ENCODE measurements at places on chromosomes 6 and 20.

- no peak for DNase-seq
Observed at GRCh38 chr20:33064572-33065287, 11.0 kb downstream of the BPIFB3 start.

GRCh38 chr6:154276810-154277628, 79.6 kb downstream of the IPCEF1 start:
- peak; percentile 39 for DNase-seq

DNA sequence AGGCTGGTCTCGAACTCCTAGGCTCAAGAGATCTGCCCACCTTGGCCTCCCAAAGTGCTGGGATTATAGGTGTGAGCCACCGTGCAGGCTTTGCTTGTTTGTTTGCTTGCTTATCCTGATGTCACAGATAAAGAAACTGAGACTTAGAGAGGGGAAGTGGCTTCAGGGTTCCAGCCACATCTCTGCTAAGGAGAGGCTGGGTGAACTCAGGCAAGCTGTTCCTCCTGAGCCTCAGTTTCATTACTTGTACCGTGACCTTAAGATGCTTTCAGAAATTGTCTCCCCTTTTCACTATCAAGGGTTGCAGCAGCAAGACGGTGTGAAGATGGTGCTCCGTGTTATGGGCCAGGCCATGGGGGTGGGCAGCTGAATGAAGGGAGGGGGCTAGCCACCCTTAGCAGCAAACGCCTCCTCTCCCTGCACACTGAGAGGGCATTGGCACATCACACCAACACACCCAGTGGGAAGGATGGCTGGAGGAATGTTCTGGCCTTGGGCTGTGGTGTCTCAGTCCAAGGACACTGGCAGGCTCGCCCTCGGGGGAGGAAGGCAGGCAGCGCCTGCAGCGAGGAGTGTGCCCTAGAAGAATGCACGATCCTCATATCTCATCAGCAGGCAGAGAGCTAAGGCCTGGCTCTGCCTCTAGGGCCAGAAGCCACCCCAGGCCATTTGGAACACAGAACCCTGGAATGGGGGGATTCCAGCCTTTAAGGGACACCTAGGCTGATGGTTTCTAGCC, 48.2 kb upstream of the TLDC2 start:
- no peak for DNase-seq

- DNase-seq, result peak; percentile 75
Observed at GRCh38 chr6:151196555-151196954, 43.2 kb upstream of the AKAP12 start.

DNA sequence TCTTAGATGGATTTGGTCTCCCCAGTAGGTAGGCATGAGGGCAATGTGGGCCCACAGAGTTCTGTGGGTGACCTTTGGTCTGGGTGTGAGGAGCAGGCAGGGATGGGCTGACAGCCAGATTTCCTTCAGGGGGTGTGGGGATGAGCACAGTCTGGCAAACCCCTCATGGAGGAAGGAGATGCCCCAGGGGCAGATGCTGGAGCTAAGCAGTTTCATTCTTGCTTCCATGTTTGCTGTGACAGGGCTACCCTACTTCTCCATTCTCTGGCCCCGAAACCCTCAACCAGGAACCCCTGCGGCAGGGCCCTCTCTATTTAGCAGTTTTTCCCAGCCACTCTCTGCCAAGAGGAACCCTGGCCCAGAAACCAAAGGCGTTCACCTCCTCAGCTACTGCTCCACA, 40.4 kb downstream of the GCLC start:
- no peak for DNase-seq

GRCh38 chr6:118263921-118264486, 284.1 kb upstream of the PLN start:
- peak; percentile 46 for DNase-seq

DNA sequence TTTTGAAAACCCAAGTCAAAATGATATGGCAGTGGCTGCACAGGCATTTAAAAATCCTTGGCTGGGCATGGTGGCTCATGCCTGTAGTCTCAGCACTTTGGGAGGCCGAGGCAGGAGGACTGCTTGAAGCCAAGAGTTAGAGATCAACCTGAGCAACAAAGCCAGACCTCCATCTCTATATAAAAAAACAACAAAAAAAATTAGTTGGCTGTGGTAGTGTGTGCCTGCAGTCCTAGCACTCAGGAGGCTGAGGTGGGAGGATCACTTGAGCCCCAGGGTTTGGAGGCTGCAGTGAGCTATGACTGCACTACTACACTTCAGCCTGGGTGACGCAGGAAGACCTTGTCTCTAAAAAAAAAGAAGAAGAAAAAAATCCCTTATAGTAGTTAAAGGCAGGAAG, 142.9 kb downstream of the MYB start:
- DNase-seq, result no peak

DNA sequence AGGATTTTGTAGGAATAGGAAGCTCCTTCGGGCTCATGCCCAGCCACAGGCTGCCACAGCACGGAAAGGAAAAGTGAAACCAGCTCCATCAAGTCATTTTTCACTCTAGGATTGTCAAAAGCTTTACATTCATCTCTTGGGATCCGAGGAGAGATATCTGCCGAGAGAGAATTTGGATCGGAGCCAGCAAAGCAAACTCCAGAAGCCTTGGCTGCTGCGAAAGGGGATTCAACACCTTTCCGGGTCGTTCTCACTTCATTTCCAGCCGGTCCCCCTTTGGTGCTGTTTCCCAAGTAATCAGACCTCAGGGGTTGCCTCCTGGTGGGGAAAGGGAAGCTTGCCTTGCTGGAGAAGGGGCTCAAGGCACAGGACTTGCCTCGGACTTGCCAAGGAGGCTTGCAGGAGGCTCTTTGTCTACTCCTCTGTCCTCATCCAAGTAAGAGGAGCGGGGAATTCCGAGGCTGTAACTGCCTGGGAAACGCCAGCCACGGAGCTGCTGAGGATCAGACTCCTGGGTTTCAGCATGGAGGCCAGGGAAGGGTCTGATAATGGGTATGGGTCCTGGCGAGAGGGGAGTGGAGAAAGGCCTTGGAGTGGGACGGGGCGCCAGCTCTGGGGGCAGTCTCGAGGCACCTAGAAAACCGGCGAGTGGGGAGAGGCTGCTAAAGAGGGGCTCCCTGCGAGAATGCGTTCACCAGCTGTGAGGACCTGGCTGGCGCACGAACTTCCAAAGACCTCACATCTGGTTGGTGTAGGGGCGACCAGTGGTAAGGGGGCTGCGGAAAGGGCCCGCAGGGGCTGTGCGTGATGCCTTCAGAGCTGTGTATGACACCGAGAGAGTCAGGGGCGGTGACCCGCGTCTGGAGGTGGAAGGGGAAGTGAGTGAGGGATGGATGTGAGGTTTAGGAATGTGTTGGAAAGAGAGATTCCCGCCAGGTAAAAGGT, 702 bp downstream of the ETV7 start:
- DNase-seq, result peak; percentile 80

DNA sequence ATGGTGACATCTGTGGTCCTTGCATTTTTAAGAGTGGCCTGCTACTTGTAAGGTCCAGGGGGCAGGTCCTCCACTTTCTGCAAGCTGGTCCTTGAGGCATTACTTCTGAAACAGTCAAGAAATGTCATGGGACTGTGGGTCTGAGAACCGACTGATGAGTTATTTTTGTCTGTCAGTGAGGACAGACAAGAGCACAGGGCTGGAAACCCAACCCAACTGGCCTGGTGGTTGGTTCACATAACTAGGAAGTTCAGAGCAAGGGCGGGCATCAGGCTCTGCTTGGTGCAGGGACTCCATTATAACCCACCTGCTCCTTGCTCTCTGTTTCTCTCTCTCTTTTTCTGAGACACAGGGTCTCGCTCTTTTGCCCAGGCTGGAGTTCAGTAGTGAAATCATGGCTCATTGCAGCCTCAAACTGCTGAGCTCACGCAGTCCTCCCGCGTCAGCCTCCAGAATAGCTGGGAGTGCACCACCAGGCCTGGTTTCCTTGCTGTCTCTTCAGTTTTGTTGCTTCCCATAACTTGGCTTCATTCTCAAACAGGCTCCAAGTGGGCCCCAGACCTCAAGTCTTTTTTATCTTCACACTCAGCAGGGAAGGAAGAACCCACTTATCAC, 9.2 kb downstream of the CST3 start:
- no peak for DNase-seq

GRCh38 chr20:36235892-36236785, at the start of gene AAR2:
Gene AAR2 (plus strand): TSS chr20:36236478. CDS start chr20:36239869, 3,391 bp downstream.
- peak; percentile 81 for DNase-seq

- no peak for DNase-seq
Observed at GRCh38 chr20:40632346-40632976, 56.6 kb downstream of the MAFB start.

DNA sequence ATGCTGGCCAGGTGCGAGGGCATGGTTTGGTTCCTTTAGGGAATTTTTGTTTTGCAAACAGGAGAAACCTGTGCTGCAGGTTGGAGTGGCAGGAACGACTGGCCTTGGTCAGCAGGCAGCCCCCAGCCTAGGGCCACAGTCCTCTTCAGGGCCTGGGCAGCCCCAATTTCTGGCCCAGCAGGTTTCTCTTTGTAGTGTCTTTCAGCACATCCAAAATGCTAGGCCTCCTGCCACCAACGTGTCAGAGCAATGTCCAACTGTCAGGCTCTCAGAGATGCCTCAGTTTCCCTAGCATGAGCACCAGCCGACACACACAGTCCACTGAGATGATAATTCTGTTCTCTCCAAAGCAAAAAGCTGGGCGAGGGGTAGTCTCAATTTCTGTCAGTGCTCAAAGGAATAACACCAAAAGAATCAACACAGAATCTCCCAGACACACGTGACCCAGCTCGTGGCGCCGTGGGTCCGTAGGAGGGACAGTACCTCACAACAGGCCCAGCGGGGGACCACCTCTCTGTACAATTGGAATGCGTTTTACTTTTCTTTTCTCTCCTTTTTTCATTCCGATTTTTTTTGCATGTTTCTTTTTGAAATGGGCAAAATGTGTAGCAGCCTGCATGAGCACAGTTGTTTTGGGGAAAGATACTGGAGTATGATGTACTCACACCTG, 125.9 kb downstream of the TAF4 start:
- DNase-seq, result no peak

GRCh38 chr6:132715204-132715603, 1.3 kb upstream of the VNN1 start:
- DNase-seq, result peak; percentile 83

DNA sequence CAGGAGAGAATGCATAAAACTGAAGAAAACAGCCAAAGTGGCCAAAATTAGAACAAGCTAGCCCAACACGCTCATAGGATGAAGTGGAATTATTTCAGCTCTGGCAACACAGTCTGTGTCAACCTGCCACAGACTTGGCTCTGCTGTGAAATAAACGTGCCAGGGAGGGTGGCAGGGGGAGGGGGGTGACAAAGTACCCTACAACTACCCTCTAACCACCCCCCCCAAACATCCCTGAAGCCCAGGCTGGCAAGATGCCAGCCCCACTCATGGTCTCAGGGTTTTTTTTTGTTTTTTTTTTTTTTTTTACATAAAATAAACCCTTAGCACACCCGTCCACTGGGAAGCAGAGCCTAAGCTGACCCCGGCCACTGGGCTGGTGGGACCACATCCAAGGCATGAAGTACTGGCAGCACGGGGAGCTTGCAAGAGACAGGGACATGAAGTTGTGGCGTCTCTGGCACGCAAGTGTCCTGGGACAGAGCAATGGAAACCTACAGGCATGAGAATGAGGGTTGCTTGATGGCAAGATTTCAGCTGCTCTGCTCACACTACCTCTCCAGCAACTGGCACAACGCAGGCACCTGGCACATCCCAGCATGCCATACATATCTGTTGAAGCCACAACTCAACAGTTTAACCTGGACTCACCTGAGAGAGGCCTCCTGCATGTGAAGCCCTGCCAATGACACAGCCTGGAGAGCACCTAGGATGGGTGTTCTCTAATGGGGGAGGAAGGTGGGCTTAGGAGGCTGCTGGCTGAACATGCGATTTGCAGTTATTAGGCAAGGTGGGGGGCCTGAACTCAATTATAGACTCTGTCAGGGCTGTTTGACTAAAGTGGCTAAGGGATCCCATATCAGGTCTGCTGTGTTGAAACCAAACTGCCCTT, 76.4 kb downstream of the TRAM2 start:
- DNase-seq, result no peak

Data from mesenchymal stem cell (in vitro differentiated cells and primary cell).